ENCODE measurements at places on chromosomes 6 and 20.

- no peaks in the 10 kb centered on the region for H3K27me3 ChIP-seq
- H3K4me3 ChIP-seq = no peak overlapping the region
- no peaks in the 10 kb centered on the region for H3K4me1 ChIP-seq
- no peak for DNase-seq
Measured at GRCh38 chr6:111011360-111012142, 29.7 kb downstream of the RPF2 start.

- DNase-seq = no peak
- no peak overlapping the region for H3K27ac ChIP-seq
- no peaks in the 10 kb centered on the region for H3K27me3 ChIP-seq
- no peak overlapping the region for H3K4me3 ChIP-seq
- peaks cover 14% of the 10 kb centered on the region for H3K36me3 ChIP-seq
Measured at GRCh38 chr6:51322505-51322904, 503.8 kb downstream of the TFAP2B start.

DNA sequence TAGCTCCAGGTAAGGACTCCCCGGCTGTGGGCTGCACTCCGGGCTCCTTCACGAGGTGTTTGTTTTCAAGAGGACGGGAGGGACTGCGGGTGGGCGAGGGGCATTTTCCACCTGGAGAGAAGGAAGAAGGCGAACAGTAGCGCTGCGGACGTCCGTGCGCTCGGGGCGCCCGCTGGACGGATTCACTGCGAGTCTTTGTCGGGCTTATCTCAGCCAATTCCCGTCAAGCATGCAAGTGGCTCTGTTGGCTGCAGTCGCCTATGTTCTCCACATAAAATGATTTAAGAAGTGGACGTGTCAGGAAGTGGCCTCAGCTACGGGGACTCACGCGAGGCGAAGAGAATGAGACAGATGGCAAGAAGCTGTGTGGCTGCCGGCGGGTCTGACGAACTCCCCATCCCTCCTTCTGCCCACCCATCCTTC is 332 bp downstream of the GRIK2 start:
- peak overlapping the region; percentile 92 for H3K27ac ChIP-seq
- H3K27me3 ChIP-seq = peaks cover 13% of the 10 kb centered on the region
- no peaks in the 10 kb centered on the region for H3K36me3 ChIP-seq
- H3K4me3 ChIP-seq = peak overlapping the region; percentile 95
- peaks cover 27% of the 10 kb centered on the region for H3K4me1 ChIP-seq

DNA sequence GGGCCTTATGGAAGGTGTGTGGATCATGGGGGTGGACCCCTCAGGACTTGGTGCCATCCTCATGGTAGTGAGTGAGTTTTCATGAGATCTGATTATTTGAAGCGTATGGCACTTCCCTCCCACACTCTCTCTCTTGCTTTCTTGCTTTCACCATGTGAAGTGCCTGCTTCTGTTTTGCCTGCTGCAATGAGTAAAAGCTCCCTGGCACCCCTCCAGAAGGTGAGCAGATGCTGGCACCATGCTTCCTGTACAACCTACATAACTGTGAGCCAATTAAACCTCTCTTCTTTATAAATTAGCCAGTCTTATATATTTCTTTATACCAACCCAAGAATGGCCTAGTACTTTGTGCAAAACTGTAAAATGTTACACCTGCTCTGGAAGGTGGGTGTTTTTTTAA is 396.8 kb upstream of the HS3ST5 start:
- H3K4me1 ChIP-seq = no peaks in the 10 kb centered on the region
- DNase-seq = no peak
- H3K27me3 ChIP-seq = no peaks in the 10 kb centered on the region

- no peak for DNase-seq
- H3K4me1 ChIP-seq = no peaks in the 10 kb centered on the region
- peaks cover 1% of the 10 kb centered on the region for H3K27me3 ChIP-seq
- no peak overlapping the region for H3K27ac ChIP-seq
Measured at GRCh38 chr20:11101243-11101642, 427.4 kb upstream of the JAG1 start.

- no peak for DNase-seq
- H3K27me3 ChIP-seq = peaks cover 6% of the 10 kb centered on the region
- no peaks in the 10 kb centered on the region for H3K4me1 ChIP-seq
- H3K4me3 ChIP-seq = no peak overlapping the region
- peaks cover 7% of the 10 kb centered on the region for H3K36me3 ChIP-seq
Measured at GRCh38 chr20:1982686-1983085, 11.2 kb downstream of the PDYN start.

GRCh38 chr6:38134704-38135088 is 315.2 kb downstream of the ZFAND3 start:
- no peak for DNase-seq
- no peak overlapping the region for H3K27ac ChIP-seq
- H3K36me3 ChIP-seq = peaks cover 18% of the 10 kb centered on the region
- H3K4me3 ChIP-seq = no peak overlapping the region

GRCh38 chr20:41428285-41428684 is 61.7 kb upstream of the EMILIN3 start:
- no peaks in the 10 kb centered on the region for H3K27me3 ChIP-seq
- H3K27ac ChIP-seq = no peak overlapping the region
- no peak for DNase-seq
- no peak overlapping the region for H3K4me3 ChIP-seq
- no peaks in the 10 kb centered on the region for H3K4me1 ChIP-seq
